ENCODE measurements at places on chromosomes 3 and 15.

- peak; percentile 90 for DNase-seq
Measured at GRCh38 chr15:78063970-78064385, 13.5 kb downstream of the TBC1D2B start.

GRCh38 chr3:71694358-71694999 lies 30.7 kb downstream of the EIF4E3 start:
- peak; percentile 73 for DNase-seq

- DNase-seq, result no peak
Measured at GRCh38 chr3:42729404-42730145, 27.0 kb upstream of the HHATL start.

GRCh38 chr15:52136442-52136980 lies 23.9 kb upstream of the BCL2L10 start:
- no peak for DNase-seq

- no peak for DNase-seq
Measured at GRCh38 chr15:90459368-90459767, 70.4 kb upstream of the CRTC3 start.

DNA sequence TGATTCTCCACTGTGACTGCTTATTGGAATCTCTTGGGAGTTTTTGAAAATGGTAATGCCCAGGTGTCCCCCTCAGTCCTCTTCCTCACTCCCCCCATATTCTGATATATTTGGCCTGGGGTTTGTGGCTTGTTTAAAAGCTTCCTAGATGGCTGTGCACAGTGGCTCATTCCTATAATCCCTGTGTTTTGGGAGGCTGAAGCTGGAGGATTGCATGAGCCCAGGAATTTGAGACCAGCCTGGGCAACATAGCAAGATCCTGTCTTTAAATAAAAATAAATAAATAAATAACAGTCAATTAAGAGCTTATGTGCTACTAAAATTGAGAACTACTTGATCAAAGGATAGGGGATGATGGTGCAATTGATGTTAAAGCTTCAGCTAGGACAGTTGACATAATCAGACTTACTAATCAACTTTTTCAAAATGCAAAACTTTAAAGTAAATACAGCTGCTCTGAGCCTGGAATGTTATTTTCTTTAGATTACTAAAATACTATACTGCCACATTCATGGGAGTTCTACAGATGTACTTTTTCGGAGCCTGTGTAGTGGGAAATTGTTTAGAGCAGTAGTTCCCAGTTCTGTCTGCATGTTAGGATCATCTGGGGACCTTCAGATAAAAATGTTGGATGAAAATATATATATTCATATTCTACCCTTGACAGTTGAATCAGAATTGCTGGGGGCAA lies 33.4 kb downstream of the ARIH1 start:
- no peak for DNase-seq
